Sigmoid colon (tissue), 7 donors: ENCODE measurements at places on chromosomes 12 and 14.

- DNase-seq = no peak
These were observed 162.5 kb upstream of the PDE3A start for GRCh38 chr12:20205854-20206253.

- no peak for DNase-seq
These were observed 2.9 kb downstream of the KRT79 start for GRCh38 chr12:52831251-52831650.

- no peak for DNase-seq
These were observed 7.1 kb upstream of the KICS2 start for GRCh38 chr12:64229240-64229639.

GRCh38 chr12:102484017-102484416, 3.7 kb upstream of the IGF1 start:
- no peak for DNase-seq
